ENCODE measurements at places on chromosomes 11 and 22. TPM values are rescaled to one million over a fixed set of nuclear protein-coding genes. Genes with fewer than 3 reads are reported as not detected.

The YPEL1 gene
- 1.8 TPM for total RNA-seq

The TSPAN32 gene
- total RNA-seq: 2.7 TPM

The PANX3 gene
- total RNA-seq: not detected

The SPTBN2 gene
- total RNA-seq: 0.68 TPM

The OR4C45 gene
- total RNA-seq: not detected

The OR51A2 gene
- not detected for total RNA-seq

The SYT12 gene
- total RNA-seq: under 0.01 TPM

The UCP2 gene
- 11.8 TPM for total RNA-seq

The KRTAP5-11 gene
- not detected for total RNA-seq

The RAB1B gene
- total RNA-seq: 161 TPM

The MS4A7 gene
- not detected for total RNA-seq

The ZNF143 gene
- 25.1 TPM for total RNA-seq

The TIMM10 gene
- total RNA-seq: 89.8 TPM

The KMT5B gene
- 17.7 TPM for total RNA-seq

The KCNJ11 gene
- not detected for total RNA-seq

The CDC42EP1 gene
- 18.4 TPM for total RNA-seq

The LTO1 gene
- 17.4 TPM for total RNA-seq

The SAA4 gene
- total RNA-seq: not detected

The MRGPRF gene
- total RNA-seq: under 0.01 TPM

The USP35 gene
- total RNA-seq: 3.8 TPM

The SSTR3 gene
- total RNA-seq: not detected

The TMEM191B gene
- not detected for total RNA-seq

The GAB4 gene
- not detected for total RNA-seq

The CHADL gene
- total RNA-seq: 0.29 TPM

The POGLUT3 gene
- total RNA-seq: 70.1 TPM

The MIAT gene
- total RNA-seq: 0.39 TPM

The SCGB1A1 gene
- total RNA-seq: not detected

The CRYBB1 gene
- total RNA-seq: not detected

The CDK2AP2 gene
- 71.7 TPM for total RNA-seq

The CCDC188 gene
- not detected for total RNA-seq

The SOX6 gene
- 0.49 TPM for total RNA-seq

The FGF4 gene
- not detected for total RNA-seq

The GLB1L2 gene
- total RNA-seq: not detected

The OR51E2 gene
- not detected for total RNA-seq

The IL10RA gene
- not detected for total RNA-seq

The OR8D4 gene
- total RNA-seq: not detected

The OR56A1 gene
- total RNA-seq: not detected

The VWCE gene
- under 0.01 TPM for total RNA-seq

The MFRP gene
- not detected for total RNA-seq

The MUC15 gene
- total RNA-seq: 21.5 TPM

The CARS1 gene
- 44.3 TPM for total RNA-seq

The H19 gene
- 0.72 TPM for total RNA-seq

The GGTLC2 gene
- not detected for total RNA-seq

The SWAP70 gene
- total RNA-seq: 25.6 TPM

The FIBIN gene
- not detected for total RNA-seq

The CEND1 gene
- 0.12 TPM for total RNA-seq

The OR2D2 gene
- total RNA-seq: 0.36 TPM

The VSTM5 gene
- not detected for total RNA-seq

The NEFH gene
- total RNA-seq: 0.20 TPM

The HPX gene
- 0.48 TPM for total RNA-seq

The KRTAP5-7 gene
- total RNA-seq: not detected

The BCO2 gene
- total RNA-seq: 0.10 TPM

The EHF gene
- total RNA-seq: 0.68 TPM

The TSSK2 gene
- not detected for total RNA-seq

The MRGPRX3 gene
- not detected for total RNA-seq
